Posterior cingulate gyrus (tissue), 11 donors: ENCODE measurements at places on chromosomes 4 and X.

GRCh38 chr4:30912098-30912714 is 192.0 kb downstream of the PCDH7 start:
- DNase-seq = no peak

DNA sequence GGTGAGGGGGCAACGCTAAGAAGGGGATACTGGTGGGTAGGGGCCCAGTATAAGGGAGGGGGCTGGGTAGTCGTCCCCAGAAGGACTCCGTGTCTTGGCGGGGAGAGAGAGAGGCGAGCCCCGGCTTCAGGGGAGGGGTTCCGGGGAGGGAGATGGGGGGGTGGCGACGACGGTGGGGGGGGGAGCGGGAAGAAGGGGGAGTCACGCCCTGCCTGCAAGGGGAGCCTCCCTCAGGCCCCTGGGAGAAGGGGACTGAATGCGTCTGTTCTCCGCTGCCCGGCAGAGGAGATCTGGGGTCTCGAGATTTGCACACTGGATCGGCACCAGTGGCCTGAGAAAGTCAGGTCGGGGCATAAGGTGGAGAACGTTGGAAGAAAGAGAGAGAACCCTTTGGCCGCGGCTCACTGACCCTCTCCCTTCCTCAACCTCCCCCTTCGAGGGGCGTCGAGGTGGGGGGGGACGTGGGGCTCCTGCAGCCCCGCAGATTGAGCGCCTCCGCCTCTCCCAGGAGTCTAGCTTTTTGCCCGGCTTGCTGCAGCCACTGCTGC is 609 bp upstream of the BCORL1 start:
- no peak for DNase-seq

DNA sequence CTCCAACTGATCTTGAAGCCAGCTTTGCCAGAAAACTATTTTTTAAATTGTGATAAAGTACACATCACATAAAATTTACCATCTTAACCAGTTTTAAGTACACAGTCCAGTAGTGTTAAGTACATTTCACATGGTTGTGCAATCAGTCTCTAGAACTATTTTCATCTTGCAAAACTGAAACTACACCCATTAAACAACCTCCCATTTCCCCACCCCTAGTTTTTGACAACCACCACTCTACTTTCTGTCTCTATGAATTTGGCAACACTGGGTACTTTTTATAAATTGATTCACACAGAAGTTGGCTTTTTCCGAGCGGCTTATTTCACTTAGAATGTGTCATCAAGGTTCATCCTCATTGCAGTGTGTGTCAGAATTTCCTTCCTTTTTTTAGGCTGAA is 31.0 kb downstream of the TRPC5 start:
- DNase-seq = no peak

DNA sequence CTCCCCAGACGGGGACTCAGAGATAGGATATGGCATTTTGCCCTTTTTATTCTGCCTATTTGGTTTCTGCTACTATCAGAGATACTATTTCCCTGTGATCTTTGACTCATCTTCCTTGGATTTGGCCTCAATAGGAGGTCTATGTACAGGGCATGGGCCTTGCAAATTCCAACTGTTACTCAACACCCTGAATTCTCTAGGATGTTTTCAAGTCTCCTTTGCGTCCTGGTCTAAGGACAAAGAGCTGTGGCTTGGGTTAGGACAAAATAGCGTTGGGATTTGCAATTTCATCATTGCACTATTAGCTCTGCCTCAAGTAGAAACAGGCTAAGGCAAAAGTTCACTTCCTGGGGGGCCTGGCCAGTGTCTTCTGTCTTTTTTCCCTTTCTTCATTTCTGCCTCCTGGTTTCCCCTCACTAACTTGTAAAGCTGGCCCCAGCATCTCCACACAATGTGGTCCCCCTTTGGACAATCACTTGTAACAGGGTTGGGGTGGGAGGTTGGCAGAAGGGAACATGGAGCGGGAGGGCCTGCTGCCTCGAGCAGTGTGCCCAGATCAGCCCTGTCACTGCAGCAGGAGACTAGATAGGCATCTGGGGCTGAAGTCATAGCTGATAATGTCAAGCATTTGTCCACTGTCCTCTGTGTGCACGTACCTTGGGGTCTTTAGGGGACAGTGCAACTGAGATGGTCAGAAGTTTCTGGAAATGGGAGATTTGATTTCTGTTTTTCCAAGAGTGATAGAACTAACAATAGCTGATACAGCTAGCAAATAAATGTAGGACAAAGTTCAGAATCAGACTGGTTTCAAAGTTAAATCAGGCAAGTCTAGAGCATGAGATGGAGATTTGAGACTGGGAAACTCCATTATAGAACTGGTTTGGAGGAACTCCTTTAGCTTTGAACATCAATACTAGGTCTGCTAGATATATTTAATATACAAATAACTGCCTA is 25.8 kb upstream of the STBD1 start:
- no peak for DNase-seq

- no peak for DNase-seq
Observed at GRCh38 chr4:93827272-93827947, 1.1 kb upstream of the ATOH1 start.
